ENCODE measurements at places on chromosomes 2 and 18. TPM values are rescaled to one million over a fixed set of nuclear protein-coding genes. Genes with fewer than 3 reads are reported as not detected.

Gene ST8SIA3
- total RNA-seq, result not detected

Gene GPAT2
- total RNA-seq, result 11.3 TPM

Gene CCDC121
- 1.8 TPM for total RNA-seq

Gene FAM237A
- total RNA-seq, result not detected

Gene PLGLB1
- total RNA-seq, result 5.9 TPM

Gene GPBAR1
- total RNA-seq, result 0.16 TPM

Gene UGT1A8
- not detected for total RNA-seq

Gene TMEM178A
- total RNA-seq, result not detected

Gene CXCR1
- not detected for total RNA-seq

Gene FAM124B
- total RNA-seq, result 64.1 TPM

Gene DSG4
- total RNA-seq, result not detected

Gene ZNF24
- 42.2 TPM for total RNA-seq

Gene GAD1
- total RNA-seq, result 0.16 TPM

Gene SLC5A7
- not detected for total RNA-seq

Gene CD8B
- total RNA-seq, result not detected

Gene ARHGAP15
- total RNA-seq, result not detected

Gene SLC4A5
- total RNA-seq, result not detected

Data from bladder microvascular endothelial cell (primary cell).